ENCODE measurements at places on chromosomes 1 and 21. TPM values are rescaled to one million over a fixed set of nuclear protein-coding genes. Genes with fewer than 3 reads are reported as not detected.

Gene DPM3
- total RNA-seq = 58.9 TPM

Gene RPL5
- 721 TPM for total RNA-seq

Gene PLEKHO1
- total RNA-seq = 65.6 TPM

Gene KRTAP13-2
- total RNA-seq = not detected

Gene CDC42BPA
- 3.8 TPM for total RNA-seq

Gene NT5C1A
- not detected for total RNA-seq

Gene PLEKHG5
- total RNA-seq = 1.3 TPM

Gene PWP2
- total RNA-seq = 29.0 TPM
